HEK293T (cell line): ENCODE measurements at places on chromosomes 16 and 17.

DNA sequence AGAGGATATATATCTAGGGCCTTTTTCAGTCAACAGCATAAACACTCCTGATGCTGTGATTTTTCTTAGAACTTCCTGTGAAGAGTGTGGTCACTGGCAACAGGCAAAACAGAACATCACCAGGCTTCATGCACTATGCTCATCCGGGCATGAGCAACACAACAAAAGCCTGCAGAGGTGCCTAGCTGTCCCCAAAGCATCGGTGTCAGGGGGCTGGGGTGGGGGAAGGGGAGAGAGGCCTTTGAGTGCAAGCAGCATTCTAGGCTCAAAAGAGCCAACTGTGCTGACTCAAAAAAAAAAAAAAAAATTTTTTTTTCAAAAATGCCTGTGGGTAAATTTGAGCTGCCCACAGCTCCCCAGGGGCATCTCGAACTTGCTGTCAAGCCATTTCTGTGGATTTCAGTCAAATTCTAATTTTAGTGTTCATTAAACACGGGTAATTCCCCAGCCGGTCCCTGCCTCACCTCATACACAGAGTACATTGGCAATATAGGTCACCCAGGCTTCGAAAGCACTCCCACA lies 194.6 kb upstream of the DYNLRB2 start:
- no peak for DNase-seq

DNA sequence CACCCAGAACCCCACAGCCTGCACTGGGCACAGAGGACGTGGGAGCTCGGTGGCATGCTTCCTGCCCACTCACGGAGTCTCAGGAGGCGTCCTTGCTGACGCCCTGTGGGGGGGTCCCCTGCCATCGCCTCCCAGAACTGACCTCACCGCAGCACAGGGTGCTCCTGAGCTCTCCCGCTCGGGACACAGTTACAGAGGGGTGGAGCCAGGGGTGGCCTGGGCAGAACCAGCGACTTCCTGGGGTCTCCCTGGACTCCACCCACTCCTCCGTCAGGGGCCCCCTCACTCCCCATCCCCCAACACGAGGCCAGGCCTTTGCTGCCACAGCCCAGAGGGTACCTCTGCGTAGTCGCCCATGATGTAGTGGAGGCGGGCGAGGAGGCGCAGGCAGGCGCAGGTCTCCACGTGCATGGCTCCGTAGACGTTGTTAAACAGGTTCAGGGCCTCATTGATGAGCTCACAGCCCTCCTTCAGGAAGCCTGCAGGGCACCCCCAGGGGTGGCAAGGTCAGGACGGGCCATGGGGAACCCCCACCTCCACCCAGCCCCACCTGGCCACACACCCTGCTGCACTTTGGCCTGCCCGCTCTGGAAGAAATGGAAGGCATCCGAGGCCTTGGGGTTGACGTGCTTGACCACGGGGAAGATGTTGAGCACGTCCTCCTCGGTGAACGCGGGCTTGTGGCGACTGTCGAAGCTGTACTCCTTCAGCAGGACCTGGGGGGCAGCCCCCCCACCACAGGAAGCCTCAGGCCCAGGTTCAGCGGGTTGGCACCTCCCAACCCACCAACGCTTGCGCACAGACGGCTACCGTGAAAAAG lies 17.8 kb downstream of the CLUH start:
- DNase-seq = no peak

DNA sequence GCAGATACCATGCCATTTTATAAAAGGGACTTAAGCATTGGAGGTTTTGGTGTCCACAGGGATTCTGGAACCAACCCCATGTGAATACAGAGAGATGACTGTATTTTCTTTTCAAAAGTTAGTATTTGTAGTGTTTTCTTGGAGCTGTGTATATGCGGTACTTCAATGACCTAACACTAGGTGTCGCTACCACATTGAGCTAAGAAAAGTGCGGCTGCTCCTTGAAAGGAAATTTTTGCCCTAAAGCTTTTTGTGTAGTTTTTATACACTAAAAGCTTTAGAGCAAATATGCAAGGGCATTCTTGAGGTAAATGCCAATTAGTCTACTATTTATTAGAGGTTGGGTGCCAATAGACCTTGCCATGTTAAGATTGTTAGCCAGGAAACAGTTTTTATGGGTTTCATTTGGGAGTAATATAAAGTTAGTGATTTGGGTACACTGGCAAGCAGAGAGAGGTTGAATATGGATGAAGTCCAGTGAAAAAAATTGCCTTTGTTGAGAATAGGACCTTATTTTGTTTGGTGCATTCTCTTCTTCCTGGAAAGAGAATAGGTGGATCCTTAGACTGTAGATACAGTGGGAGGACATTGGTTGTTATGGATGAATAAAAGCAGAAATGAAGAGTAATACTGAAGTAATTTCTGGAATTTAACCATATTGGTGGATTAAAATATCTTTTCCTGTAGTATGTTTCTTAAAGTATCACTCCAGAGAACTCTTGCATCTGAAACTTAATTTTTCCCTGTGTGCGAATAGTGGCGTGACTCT lies 43.3 kb downstream of the BCAS3 start:
- DNase-seq = peak; percentile 60

GRCh38 chr17:53823341-53824050 lies 769 bp downstream of the KIF2B start:
- no peak for DNase-seq

DNA sequence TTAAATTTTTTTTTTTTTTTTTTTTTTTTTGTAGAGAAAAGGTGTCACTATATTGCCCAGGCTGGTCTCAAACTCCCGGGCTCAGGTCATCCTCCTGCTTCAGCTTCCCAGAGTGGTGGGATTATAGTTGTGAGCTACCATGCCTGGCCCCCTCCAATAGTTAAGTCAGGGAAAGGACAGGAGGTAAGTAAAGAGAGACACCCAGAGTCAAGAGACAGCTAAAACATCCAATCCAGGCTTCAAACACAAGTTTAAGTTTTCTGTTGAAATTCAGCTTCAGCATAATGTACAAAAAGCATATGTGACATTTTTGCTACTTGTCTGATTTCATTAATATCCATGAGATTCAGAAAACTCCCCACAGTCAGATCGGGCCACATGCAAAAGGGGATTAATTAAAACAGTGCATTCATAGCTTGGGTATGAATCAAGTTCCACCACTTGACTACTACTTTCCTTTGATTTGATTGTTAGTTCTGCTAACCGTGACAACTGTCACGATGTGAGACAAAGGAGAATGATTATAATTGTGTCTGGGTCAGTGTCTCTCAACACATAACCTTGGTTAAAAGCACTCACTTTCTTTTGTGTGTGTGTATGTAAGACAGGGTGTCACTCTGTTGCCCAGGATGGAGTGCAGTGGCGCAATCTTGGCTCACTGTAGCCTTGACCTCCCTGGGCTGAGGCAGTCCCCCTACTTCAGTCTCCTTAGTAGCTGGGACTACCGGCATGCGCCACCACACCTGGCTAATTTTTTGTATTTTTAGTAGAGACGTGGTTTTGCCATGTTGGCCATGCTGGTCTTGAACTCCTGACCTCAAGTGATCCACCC lies 184.9 kb downstream of the PARN start:
- no peak for DNase-seq

DNA sequence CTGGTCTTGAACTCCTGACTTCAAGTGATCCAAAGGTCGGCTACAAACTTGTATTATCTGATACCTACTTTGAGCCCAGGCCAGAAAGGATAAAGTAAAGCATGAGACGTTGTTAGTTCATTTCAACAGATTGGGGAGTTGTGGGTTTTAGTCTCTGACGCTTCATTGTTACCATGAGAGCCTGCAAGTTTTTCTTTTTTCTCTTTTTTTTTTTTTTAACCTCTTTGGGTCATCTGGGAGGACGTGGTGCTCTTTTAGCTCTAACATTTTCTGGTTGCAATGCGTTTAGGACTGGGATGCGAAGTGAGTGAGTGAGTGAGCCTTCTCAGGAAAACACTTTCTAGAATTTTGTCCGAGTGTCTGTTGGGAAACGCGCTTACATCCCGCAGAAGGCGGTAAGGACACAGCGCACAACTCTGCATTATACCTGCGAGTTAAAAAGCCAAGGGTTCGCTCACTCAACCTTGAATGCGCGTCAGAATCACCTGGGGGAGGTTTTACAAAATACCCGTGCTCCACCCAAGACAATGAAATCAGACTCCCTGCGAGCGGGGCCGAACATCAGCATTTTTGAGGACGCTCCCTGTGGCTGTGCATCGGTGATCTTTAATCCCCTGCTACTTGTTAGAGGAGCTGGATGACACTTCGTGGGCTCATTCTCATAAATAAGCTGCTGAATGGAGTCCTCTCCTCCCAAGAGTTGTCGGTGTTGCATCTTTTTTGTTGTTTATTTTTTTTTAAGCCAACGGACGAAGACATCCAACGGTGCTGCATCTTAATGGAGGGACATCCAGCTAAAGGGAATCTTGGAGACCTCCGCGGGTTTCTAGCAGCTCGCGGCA lies 629 bp upstream of the RNF135 start:
- DNase-seq = no peak

DNA sequence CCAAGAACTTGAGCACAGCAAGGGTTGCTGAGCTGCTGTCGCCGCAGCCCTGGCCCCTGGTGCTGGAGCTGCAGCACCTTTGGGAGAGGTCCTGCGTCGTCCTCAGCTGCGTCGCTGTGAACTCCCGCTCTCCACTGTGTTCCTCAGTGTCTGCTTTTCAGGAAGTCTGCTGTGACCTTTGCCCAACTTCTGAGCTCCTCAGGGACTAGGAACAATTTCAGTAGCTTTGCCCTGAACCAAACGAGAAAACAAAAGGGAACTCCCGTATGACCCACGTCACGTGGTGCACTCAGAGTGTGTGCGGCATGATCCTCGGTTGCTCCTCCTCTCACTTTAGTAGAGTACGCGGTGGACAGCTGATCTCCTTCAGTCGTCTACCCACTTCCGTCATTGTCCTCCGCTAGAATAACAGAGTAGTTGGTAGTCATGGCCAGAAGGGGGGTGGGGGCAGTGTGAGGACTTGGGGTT lies 44.2 kb downstream of the WDR45B start:
- DNase-seq = no peak

GRCh38 chr16:85935974-85936760 lies 37.2 kb downstream of the IRF8 start:
- no peak for DNase-seq

- no peak for DNase-seq
These were observed 26.8 kb upstream of the CBFA2T3 start for GRCh38 chr16:89003831-89004208.

DNA sequence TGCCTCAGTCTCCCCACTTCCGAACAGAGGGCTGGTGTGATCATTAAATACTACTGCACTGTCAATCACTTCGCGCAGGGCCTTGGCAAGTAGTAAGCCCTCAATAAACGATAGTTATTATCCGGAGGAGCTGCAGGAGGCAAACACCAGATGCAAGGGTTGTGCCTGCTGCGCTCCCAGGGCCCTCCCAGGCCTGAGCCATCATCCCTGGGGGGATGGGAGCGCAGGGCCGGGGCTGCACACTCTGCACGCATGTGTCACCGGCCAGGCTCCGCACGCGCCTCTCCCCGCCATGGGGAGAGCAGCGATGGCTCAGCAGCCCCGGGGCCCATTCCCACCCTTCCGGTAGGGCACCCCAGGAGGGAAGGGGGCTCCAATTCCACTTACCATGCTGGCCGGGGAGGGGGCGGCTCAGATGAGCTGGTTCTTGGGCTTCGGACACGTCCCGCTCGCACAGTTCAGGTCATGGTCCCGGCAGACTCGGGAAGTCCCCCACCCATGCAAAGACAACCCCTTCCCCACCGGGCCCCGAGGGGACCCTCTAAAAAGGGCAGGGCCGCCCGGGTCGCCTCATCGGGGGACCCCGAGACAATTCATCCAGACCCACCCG lies 681 bp downstream of the XPO6 start:
- peak; percentile 65 for DNase-seq

- DNase-seq = no peak
These were observed 4.3 kb downstream of the C16orf74 start for GRCh38 chr16:85746460-85747215.

DNA sequence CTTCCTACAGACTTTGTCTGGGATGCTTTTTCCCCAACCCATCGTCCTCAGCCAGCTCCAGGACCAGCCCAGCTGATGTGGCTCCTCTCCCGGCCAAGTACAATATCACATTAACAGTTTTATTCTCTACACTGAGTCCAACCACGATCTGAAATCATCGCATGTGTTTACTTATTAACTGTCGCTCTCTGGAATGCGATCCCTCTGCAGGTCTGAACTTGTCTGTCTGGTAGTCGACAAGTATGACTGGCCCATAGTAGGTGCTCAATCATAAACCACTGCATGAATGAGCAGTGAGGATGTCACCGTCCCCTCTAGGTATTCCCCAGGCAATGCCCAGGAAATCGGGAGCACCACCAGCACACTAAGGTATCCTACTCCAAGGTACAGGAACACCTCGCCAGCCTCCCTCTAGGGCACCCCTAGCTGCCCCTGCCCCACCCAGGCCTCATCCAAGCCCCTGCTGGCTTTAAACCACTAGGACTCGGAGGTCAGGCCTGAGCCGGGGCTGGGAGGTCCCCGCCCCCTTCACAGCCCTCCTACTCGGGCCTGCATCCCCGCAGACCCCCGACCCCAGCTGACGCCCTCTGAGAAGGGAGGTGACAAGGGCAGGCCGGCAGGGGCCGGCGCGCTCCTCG lies 27.7 kb downstream of the RTN4RL1 start:
- DNase-seq = no peak

GRCh38 chr17:74259667-74260524 lies 14.1 kb upstream of the DNAI2 start:
- DNase-seq = no peak

DNA sequence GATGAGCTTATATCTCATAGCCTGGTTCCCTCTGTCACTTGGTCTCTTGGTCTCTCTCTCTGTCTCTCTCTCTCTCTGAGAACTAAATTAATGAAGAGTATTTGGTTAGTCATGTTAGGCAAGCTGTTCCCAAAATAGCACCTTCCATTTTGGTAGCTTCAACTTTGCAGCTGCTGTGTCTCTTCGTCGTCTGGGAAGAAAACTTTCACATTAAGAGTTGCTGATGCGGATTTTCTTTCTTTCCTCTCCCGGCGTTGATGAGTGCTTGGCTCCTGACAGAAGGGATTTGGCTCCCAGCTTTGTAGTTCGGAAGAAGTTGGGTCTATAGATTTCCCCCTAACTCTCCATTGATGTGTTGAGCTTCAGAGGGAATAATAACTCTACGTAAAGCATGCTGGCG lies at the start of gene RBFOX1:
RBFOX1 (plus strand) TSS at position 235 of the 400 bp plus-strand sequence.
- no peak for DNase-seq

- no peak for DNase-seq
These were observed 3.1 kb downstream of the ITPRIPL2 start for GRCh38 chr16:19116711-19117449.
